ENCODE measurements at places on chromosomes 11 and 22. TPM values are rescaled to one million over a fixed set of nuclear protein-coding genes. Genes with fewer than 3 reads are reported as not detected.

GRCh38 chr11:59967677-59968394 lies 4.0 kb downstream of the OOSP4A start:
- H3K27me3 ChIP-seq, result no peaks in the 10 kb centered on the region
- H3K36me3 ChIP-seq, result no peaks in the 10 kb centered on the region
- DNase-seq, result no peak
- H3K4me1 ChIP-seq, result peaks cover 11% of the 10 kb centered on the region
- H3K27ac ChIP-seq, result no peak overlapping the region

ASCL2 gene
- total RNA-seq, result 3.0 TPM

MEI1 gene
- total RNA-seq, result not detected

YPEL1 gene
- total RNA-seq, result 1.6 TPM

DNA sequence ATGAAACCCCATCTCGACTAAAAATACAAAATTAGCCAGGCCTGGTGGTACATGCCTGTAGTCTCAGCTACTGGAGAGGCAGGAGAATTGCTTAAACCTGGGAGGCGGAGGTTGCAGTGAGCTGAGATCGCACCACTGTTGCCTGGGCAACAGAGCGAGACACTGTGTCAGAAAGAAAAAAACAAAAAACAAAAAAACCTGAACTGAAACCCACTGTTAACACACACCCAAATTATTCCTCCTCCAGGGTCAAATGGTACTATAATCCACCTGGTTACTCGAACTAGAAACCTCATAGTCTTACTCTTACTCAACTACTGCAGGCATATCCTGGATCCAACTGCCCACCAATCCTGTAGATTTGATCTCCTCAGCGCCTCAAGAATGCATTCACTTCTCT lies 35.5 kb downstream of the USP28 start:
- no peak overlapping the region for H3K4me3 ChIP-seq
- H3K4me1 ChIP-seq, result no peaks in the 10 kb centered on the region
- no peak overlapping the region for H3K27ac ChIP-seq
- DNase-seq, result no peak
- no peaks in the 10 kb centered on the region for H3K27me3 ChIP-seq
- H3K36me3 ChIP-seq, result no peaks in the 10 kb centered on the region

DNA sequence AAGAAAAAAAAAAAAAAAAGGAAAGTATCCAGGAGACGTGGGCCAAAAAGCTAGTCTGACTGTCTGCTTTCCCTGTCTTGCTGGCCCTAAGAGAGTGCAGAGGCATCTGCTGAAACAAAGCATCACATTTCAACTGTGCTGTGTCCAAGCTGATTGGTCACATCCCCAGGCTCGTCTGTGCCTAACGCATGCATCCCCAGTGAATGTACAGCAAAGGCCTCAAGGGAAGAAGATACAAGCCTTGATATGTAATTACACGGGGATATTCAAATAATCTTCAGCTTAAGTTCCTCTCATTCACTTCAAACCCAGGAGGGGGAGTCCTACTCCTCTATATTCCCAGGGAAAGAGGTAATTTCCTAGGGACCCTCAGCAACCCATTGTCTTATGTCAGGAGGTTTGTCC lies 5.4 kb upstream of the SORL1 start:
- no peaks in the 10 kb centered on the region for H3K27me3 ChIP-seq
- no peaks in the 10 kb centered on the region for H3K36me3 ChIP-seq

TRAF6 gene
- 7.5 TPM for total RNA-seq

GRCh38 chr11:79059141-79059540 lies 381.7 kb downstream of the TENM4 start:
- peaks cover 4% of the 10 kb centered on the region for H3K4me1 ChIP-seq
- no peaks in the 10 kb centered on the region for H3K36me3 ChIP-seq
- no peak overlapping the region for H3K27ac ChIP-seq

- H3K27me3 ChIP-seq, result no peaks in the 10 kb centered on the region
- no peak for DNase-seq
- no peak overlapping the region for H3K4me3 ChIP-seq
- peaks cover 14% of the 10 kb centered on the region for H3K36me3 ChIP-seq
Observed at GRCh38 chr11:65849771-65850216, 8.2 kb downstream of the CFL1 start.

KDELR3 gene
- 5.6 TPM for total RNA-seq

IGSF9B gene
- 3.3 TPM for total RNA-seq

DNA sequence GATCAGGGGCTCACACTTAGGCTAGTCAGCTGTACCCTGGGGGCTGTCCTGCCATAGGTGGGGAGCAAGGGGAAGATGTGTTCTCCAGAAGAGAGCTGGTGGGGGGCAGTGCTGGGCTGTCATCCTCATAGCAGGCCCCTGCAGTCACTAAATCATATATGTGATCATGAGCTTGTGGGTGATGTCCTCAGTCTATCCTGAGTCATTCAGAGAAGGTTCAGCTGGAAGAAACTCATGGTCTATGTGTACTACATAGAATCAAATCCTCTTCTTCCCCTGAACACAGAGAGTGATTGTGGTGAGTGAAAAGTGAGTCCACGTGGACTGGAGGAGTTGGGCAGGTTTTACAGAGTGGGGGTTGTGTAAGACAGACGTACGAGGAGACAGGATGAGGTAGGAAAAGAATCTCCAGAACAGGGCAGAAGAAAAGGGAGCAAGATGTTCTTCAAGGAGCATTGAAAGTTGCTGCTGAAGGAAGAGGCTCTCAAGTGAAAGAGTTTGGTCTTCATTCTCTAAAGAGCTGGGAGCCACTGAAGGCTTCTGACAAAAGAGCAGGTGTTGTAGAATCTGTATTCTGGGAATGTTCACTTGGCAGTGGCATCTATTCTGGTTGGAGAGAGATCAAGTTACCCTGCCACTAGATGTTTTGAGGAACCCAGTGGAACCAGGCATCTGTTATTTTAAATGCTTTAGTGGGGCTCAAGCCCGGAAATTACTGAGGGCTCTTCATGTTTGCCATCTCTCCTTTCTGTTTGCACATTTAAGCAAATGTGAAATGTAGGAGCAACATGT lies 68.9 kb downstream of the C22orf31 start:
- H3K4me3 ChIP-seq, result no peak overlapping the region
- no peaks in the 10 kb centered on the region for H3K36me3 ChIP-seq
- no peak overlapping the region for H3K27ac ChIP-seq
- H3K4me1 ChIP-seq, result no peaks in the 10 kb centered on the region

DNA sequence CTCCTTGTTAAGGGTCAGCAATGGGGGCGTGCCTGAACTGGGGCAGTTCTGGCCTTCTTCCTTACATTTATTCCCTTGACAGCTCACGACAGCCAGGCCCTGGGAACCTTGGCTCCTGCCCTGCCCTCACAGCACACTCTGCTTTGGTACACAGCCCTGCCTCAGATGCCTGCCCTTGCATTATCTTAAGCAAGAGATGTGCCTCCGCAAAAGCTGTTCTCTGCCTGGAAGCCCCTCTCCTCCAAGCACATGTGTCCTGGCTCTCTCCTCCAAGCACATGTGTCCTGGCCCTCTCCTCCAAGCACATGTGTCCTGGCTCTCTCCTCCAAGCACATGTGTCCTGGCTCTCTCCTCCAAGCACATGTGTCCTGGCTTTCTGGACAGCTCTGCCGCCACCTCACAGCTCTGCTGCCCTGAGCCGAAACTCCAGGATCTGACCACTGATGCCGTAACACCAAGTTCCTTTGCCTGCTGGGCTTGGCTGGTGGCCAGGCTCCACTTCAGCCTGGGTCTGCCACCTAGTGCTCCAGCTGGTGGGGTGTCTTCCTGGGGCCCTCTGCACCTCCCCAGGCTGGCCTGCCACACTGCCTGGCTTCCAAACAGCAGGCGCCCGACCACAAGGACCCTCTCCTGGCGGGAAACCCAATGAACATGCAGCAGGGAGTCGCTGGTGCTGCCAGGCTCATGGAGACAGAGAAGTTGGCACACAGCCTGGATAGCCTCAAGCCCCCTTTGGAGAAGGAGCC lies 53.0 kb downstream of the SCUBE1 start:
- H3K27me3 ChIP-seq, result no peaks in the 10 kb centered on the region
- H3K36me3 ChIP-seq, result no peaks in the 10 kb centered on the region
- H3K4me1 ChIP-seq, result no peaks in the 10 kb centered on the region
- H3K27ac ChIP-seq, result no peak overlapping the region
- no peak for DNase-seq
- H3K4me3 ChIP-seq, result no peak overlapping the region

PDGFB gene
- total RNA-seq, result 7.0 TPM

- peak; percentile 46 for DNase-seq
- peaks cover 2% of the 10 kb centered on the region for H3K4me1 ChIP-seq
- H3K27me3 ChIP-seq, result no peaks in the 10 kb centered on the region
- no peak overlapping the region for H3K27ac ChIP-seq
- no peak overlapping the region for H3K4me3 ChIP-seq
Observed at GRCh38 chr11:76830639-76831327, 29.9 kb upstream of the ACER3 start.

- DNase-seq, result no peak
- no peaks in the 10 kb centered on the region for H3K27me3 ChIP-seq
- no peaks in the 10 kb centered on the region for H3K4me1 ChIP-seq
- no peak overlapping the region for H3K4me3 ChIP-seq
- no peaks in the 10 kb centered on the region for H3K36me3 ChIP-seq
Observed at GRCh38 chr11:2661173-2662023, 38.4 kb downstream of the KCNQ1OT1 start.

DNA sequence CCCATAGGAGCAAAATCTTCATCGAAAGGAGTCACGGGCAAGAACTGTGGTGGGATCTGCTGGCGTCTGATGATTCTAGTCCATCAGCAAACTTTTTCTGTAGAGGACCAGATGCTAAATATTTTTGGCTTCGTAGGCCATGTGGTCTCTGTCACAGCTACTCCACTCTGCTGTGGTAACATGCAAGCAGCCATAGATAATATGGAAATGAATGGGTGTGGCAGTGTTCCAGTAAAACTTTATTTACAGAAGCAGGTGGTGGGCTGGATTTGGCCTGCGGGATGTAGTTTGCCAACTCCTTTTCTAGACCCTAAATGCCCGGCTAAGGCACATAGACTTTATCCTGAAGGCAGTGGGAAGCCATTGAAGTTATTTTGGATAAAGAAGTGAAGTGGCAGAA lies 32.9 kb downstream of the BMAL1 start:
- H3K27me3 ChIP-seq, result no peaks in the 10 kb centered on the region
- no peaks in the 10 kb centered on the region for H3K36me3 ChIP-seq
- DNase-seq, result no peak
- H3K4me1 ChIP-seq, result peaks cover 6% of the 10 kb centered on the region

GRCh38 chr11:811446-812245 lies 1.9 kb downstream of the RPLP2 start:
- H3K36me3 ChIP-seq, result no peaks in the 10 kb centered on the region
- H3K27ac ChIP-seq, result no peak overlapping the region
- no peak overlapping the region for H3K4me3 ChIP-seq
- no peaks in the 10 kb centered on the region for H3K27me3 ChIP-seq
- no peak for DNase-seq

SMIM35 gene
- total RNA-seq, result not detected

- no peaks in the 10 kb centered on the region for H3K27me3 ChIP-seq
- no peak overlapping the region for H3K27ac ChIP-seq
- H3K36me3 ChIP-seq, result no peaks in the 10 kb centered on the region
- no peak for DNase-seq
- no peak overlapping the region for H3K4me3 ChIP-seq
Observed at GRCh38 chr11:84560206-84560605, 1066.9 kb downstream of the DLG2 start.

DNA sequence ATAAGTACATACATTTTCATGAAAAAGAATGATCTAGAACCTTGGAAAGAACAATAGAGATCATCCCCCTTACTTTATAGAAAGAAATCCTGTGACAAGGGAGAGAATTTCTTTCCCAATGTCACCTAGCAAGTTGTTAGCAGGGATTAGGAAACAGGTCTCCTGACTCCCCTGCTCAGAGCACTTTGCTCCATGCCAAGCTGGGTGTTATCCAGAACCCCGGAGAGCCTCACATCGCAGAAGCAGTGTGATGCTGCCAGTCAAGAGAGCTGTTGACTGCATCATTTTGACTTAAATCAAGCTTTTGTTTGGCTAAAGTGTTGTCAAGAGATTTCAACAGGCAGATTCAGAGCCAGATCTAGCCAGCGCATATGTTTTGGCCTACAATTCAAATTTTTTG lies 3.6 kb upstream of the RRAS2 start:
- H3K36me3 ChIP-seq, result no peaks in the 10 kb centered on the region
- DNase-seq, result no peak
- H3K27ac ChIP-seq, result no peak overlapping the region
- H3K27me3 ChIP-seq, result no peaks in the 10 kb centered on the region
- H3K4me1 ChIP-seq, result no peaks in the 10 kb centered on the region
- no peak overlapping the region for H3K4me3 ChIP-seq

DNA sequence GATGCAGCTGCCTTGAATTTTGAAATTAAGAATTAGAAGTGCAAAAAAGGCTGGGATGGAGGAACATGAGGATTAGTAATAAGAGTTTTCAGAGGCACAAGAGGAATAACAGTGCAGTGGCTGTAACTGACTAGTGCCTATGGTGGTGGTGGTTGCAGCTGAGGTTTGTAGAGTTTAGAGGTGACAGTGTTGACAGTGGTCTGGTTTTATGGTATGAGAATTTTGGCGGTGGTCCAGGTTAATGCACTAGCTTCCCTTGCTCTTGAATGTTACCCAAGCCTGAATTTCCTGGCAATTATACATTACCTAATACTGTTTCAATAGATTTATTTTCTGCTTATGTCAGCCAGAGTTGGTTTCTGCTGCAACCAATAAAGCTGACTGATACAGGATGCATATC lies 112.8 kb upstream of the C11orf87 start:
- H3K36me3 ChIP-seq, result no peaks in the 10 kb centered on the region
- no peak for DNase-seq
- no peaks in the 10 kb centered on the region for H3K4me1 ChIP-seq
- no peaks in the 10 kb centered on the region for H3K27me3 ChIP-seq

OR5T1 gene
- not detected for total RNA-seq

WNT11 gene
- total RNA-seq, result 23.4 TPM

GRCh38 chr11:22830082-22830414 lies 447 bp upstream of the SVIP start:
- peak overlapping the region; percentile 94 for H3K27ac ChIP-seq
- DNase-seq, result no peak
- no peaks in the 10 kb centered on the region for H3K36me3 ChIP-seq
- H3K4me3 ChIP-seq, result no peak overlapping the region
- H3K4me1 ChIP-seq, result peaks cover 14% of the 10 kb centered on the region
- H3K27me3 ChIP-seq, result no peaks in the 10 kb centered on the region

DNA sequence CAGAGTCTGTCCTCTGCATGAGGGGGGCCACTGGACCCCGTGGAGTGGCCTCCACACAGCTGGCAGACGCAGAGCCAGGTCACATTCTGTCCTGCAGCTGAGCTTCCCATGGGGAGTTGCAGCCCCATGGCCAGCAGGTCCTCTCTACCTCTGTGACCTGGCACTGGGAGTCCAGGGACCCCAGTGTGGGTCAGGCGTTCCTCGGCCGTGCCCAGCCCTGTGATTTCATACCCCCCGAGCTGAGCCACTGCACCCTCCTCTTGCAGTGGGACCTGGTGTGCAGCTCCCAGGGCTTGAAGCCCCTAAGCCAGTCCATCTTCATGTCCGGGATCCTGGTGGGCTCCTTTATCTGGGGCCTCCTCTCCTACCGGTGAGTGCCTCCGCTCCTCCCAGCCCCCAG lies 32.2 kb upstream of the SLC22A12 start:
- no peaks in the 10 kb centered on the region for H3K27me3 ChIP-seq
- peaks cover 22% of the 10 kb centered on the region for H3K4me1 ChIP-seq
- H3K27ac ChIP-seq, result no peak overlapping the region
- no peak overlapping the region for H3K4me3 ChIP-seq

GRCh38 chr11:87006035-87006434 lies 31.7 kb upstream of the TMEM135 start:
- H3K27me3 ChIP-seq, result no peaks in the 10 kb centered on the region
- no peak overlapping the region for H3K4me3 ChIP-seq
- no peak overlapping the region for H3K27ac ChIP-seq
- no peaks in the 10 kb centered on the region for H3K36me3 ChIP-seq

ACTN3 gene
- total RNA-seq, result not detected

JAML gene
- 4.9 TPM for total RNA-seq
